Stimulated activated CD4-positive, alpha-beta T cell treated with anti-CD3 and anti-CD28 coated beads, Interleukin-12 subunit alpha, Interleukin-12 subunit beta, amount 100 ng/mL, for 24 hours (primary cell): ENCODE measurements at places on chromosomes 4 and X.

GRCh38 chr4:16503421-16504100 is 277.3 kb upstream of the TAPT1 start:
- no peak for DNase-seq

DNA sequence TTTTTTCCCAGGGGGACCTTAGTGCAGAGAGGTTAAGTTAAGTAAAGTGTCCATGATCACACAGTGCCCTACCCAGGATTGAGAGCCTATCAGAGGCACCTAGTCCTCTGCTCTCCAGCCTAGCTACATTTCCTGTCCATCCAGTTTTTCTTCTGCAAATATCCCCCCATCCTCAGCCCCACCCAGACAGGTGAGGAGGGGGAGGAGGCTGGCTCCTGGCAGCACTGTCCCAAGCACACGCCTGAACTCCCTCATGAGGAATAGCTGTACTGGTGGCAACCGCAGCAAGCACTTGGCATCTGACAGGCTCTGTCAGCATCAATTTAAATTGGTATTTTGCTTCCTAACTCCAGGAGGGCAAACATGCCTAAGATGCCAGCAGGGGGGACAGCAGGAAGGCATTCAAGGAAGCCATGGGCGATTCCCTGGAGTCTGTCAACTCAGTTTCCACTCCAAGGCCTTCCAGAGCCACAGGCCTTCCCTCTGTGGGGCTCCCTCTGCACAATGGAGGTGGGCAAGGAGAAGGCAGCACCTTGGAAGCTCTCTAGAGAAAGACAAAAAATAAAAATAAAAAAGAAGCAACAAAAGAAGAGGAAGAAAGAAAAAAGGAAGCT is 6.4 kb upstream of the FRMPD3 start:
- no peak for DNase-seq

DNA sequence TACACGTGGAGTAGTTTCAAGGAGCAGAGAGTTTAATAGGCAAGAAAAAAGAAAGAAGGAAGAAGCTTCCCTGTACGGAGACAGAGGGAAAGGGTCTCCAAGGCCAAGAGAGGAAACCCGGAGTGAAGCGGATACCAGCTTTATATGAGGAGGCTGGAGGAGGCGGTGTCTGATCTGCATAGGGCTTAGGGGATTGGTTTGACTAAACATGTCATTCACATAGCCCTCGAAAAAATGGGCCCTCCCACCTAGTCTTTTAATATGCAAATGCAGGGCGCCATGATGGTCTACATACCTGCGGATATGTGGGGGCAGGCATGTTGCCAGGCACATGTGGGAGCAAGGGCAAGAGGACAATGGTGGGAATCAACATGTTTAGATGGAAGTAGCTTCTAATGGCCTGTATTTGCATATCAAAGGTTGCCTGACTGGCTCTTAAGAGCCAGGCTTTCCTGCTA is 103.1 kb upstream of the UGT8 start:
- no peak for DNase-seq

GRCh38 chrX:99078301-99078700 is 1331.8 kb downstream of the PCDH19 start:
- DNase-seq = no peak

- no peak for DNase-seq
These were observed 25.7 kb upstream of the SHISA3 start for GRCh38 chr4:42371305-42372252.

GRCh38 chrX:100643956-100644860 is at the start of gene SRPX2:
Gene SRPX2, plus strand, starts transcription at chrX:100644199. Its CDS starts 2,124 bp downstream, at chrX:100646323.
- no peak for DNase-seq

DNA sequence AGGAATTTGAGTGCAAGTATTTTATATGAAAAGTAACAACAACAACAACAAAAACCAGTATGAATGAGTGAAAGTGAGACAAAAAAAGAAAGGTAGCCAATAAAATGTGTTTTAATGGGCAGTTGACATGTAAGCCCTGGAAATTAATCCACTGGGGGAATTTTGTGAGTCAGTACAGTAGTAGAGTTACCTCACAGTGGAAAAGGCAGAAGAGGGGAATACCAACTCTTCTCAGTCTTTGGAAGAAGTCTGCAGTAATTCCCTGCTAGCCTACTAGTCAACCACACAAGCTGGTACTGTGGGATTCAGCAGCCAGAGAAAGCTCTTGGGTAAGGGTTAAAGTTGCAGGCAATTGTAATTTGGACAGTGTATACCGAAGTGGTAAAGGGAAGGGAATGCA is 76.3 kb upstream of the IL15 start:
- DNase-seq = no peak

GRCh38 chr4:18813055-18813454 is 791.5 kb upstream of the LCORL start:
- no peak for DNase-seq

- DNase-seq = no peak
These were observed 1.0 kb upstream of the USP27X start for GRCh38 chrX:49878128-49878833.
